ENCODE measurements at places on chromosomes 6 and 20. TPM values are rescaled to one million over a fixed set of nuclear protein-coding genes. Genes with fewer than 3 reads are reported as not detected.

Gene SLC35F1
- 5.8 TPM for total RNA-seq

Gene REM1
- 2.4 TPM for total RNA-seq

Gene SLC9A8
- total RNA-seq = 4.7 TPM

Gene GLYATL3
- not detected for total RNA-seq

Gene PLCB4
- total RNA-seq = 27.7 TPM

Gene SUMO4
- total RNA-seq = not detected

Gene PANK2
- 16.6 TPM for total RNA-seq

Gene HLA-DRB1
- 32.4 TPM for total RNA-seq

Gene SOX18
- 38.4 TPM for total RNA-seq

Gene DDO
- 29.7 TPM for total RNA-seq

Gene ZC2HC1B
- total RNA-seq = not detected

Gene TMEM181
- 10.1 TPM for total RNA-seq

Gene MBOAT1
- total RNA-seq = 5.3 TPM

Gene TRAM2
- total RNA-seq = 12.6 TPM

Gene FOXC1
- total RNA-seq = 2.7 TPM

Gene TPD52L1
- total RNA-seq = 56.2 TPM

Gene OR14J1
- total RNA-seq = not detected

Gene CTAGE9
- total RNA-seq = not detected

Gene CLIC5
- total RNA-seq = 312 TPM

Gene BPIFA1
- total RNA-seq = not detected

Gene TTK
- total RNA-seq = 0.43 TPM

Gene LAMA4
- 83.0 TPM for total RNA-seq

Gene OLIG3
- not detected for total RNA-seq

Gene PROKR2
- total RNA-seq = not detected

Gene MACROD2
- total RNA-seq = 5.0 TPM

Gene NKX2-2
- total RNA-seq = not detected
